HS-5 (cell line): ENCODE measurements at places on chromosomes 1 and 21.

- DNase-seq: peak; percentile 43
Observed at GRCh38 chr1:219092206-219092605, 81.5 kb upstream of the LYPLAL1 start.

DNA sequence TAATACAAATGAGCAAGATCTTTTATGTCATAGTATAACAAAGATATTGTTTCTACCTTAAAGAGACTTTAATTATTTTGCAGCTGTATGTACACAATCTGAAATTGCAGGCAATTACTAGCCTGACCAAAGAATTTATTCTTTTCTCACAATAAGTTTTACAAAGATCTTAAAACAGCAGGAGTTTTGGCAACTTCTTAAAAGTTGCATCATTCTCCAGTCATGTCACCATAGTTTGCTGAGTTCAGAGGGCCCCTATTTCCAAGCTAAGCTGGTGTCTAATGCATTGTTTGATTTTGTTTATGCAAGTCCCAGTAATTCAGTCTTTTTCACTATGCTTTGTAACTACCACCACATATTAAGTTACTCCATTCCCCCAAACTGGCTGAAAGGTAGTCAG lies 114.8 kb downstream of the DNAH14 start:
- no peak for DNase-seq

DNA sequence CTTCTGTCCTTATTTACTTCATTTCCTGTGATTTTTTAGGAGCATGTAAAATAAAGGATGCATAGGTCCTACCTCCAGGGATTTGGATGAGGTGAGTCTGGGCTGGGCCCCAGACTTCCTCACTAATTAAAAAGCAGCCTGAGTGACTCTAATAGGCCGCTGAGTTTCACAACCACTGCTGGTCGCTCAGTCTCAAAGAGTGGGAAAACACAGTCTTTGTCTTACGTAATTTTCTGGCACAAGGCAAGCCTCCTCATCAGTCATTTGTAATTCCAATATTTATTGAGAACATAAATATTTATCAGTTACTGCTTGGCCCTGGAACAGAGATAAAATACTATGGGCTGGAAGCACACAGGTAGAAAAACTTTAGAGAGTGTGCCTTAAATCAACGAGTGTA lies 195.4 kb upstream of the RUNX1 start:
- no peak for DNase-seq

DNA sequence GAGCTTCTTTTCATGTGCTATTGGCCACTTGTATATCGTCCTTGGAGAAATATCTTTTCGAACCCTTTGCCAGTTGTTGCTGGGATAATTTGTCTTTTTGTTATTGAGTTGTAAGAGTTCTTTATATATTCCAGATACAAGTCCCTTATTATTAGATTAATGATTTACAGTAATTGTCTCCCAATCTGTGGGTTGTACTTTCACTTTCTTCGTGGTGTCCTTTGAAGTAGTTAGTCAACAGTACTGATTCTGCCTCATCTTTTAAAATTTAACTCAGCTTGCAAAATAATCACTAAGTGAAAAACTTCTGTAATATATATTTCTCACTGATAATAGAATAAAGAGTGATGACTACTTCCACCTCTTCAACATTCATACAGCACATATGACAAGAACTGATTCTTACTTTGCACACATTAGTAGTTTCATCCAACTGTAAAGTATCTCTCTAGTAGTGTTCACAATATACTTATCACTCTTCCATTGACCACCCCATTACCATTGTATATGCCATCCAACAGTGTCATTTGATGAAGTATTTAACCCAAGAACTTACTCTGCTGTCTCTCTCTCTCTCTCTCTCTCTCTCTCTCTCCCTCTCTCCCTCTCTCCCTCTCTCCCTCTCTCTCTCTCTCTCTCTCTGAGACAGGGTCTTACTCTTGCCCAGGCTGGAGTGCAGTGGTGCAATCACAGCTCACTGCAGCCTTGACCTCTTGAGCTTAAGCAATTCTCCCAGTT lies 104.2 kb upstream of the DMRTA2 start:
- DNase-seq: no peak

DNA sequence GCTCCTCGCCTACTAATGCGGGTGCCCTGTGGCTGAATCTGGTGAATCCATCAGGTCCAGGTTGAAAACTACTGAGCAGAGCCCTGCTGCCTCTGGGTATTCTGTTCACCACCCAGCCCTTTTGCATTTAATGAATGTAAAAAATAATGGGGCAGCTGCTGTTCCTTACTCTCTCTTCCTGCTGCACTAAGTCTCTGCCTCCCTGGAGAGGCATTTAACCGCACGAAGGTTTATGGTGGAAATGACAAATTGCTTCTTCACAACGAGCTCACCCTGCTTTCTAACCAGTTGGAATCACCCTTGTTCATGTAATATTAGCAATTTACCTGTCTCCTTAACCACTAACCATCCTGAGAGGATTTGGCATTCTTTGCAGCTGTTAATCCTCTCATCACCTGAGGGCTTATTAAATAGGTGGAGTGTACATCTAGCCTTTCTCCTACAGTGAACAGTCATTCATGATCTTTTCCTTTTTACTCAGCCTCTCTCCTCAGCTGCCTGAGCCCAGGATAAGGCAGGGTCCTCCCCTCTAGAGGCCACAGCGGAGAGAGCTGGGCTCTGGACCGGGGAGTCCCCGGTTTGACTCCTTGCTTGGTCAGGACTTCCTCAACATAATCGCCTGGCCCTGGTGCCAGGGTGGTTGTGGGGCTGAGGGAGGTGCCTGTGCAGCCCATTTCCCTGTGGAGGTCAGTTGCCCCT lies 97.6 kb downstream of the NOS1AP start:
- no peak for DNase-seq

DNA sequence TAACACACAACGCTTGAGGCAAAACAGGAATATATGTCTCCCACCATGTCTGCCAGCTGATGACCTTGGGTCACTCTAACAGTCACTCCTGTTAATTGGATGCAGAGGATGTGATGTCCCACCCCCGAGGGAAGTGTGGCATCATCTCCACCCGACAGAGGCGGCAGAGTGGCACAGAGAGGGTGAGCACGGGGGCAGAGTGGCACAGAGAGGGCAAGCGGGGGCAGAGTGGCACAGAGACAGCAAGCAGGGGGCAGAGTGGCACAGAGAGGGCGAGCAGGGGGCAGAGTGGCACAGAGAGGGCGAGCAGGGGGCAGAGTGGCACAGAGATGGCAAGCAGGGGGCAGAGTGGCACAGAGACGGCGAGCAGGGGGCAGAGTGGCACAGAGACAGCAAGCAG lies 44.3 kb downstream of the DISP3 start:
- DNase-seq: no peak

DNA sequence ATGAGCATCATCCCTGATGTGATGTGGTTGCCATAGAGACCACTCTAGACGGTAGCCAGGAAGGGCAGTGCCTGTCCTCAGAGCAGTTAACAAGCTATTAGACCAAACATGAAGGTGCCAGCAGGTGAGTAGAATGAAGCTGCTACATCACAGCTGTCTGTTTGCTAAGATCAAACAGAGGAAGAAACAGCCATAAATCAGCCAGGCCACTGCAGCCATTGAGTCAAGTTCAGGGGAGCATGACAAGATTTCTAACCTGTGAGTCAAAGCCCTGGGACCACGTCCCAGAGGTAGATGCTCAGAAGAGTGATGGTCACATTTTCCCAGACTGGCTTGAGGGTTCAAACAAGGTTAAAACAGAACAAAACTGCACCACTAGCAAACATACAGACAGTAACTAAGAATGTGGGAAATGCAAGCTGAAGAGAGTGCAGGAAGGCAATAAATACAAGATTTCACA lies 450.6 kb upstream of the DAB1 start:
- DNase-seq: no peak

- no peak for DNase-seq
Observed at GRCh38 chr1:222037720-222038119, 295.8 kb upstream of the DUSP10 start.

DNA sequence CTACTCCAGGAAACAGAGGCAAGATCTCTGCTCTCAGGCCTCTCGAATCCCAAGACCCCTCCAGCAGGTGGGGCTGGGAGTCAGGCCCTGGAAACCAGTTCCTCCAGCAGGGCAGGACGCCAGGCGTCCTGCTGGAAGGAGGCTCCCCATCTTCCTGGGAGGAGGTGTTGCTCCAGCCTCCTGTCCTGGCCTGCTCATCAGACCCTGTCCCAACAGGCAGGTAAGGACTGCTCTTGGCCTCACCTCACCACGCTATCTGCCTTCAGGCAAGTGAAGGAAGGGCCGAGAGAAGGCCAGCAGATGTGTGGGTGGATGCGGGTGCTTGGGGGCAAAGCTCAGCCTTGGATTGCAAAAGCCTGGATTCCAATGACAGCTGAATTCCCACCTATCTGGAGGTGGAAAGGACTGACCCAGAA lies 82.9 kb downstream of the SSBP3 start:
- no peak for DNase-seq

DNA sequence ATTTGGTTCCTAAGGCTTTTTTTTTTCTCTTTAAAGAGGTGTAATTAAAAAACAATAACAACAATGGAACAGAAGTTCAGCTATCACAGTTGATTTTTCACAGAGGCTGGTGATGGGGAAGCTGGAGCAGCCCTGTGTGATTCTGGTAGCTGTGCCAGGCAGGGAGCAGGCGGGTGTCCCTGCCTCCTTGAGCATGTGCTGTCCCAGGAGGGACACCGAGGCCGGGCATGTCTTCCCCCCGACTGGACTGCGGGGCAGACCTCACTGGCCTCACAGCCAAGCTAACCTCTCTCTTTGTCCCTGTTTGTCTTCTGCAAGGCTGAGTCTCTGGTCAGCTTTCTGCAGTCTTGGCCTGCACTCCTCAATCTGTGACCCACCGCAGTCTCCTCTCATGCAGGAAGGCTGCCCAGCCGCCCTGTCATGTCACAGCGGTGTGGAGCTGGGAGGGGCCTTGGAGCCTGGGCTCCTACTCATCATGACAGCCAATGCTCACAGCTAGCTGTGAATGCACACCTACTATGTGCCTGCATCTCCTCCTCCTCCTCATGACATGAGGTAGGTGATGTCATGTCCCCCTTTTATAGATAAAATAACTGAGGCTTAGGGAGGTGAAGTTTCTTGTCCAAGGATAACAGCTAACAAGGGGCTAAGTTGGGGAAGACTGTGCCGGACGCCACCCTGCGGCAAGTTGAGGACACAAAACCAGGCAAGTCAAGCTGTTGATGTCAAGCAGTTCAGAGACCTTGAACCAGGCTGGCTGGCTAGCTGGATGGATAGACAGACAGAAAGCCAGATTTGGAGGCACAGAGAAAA lies 10.3 kb upstream of the ACTL8 start:
- no peak for DNase-seq

GRCh38 chr21:25199944-25200343 lies 407.3 kb downstream of the MRPL39 start:
- DNase-seq: no peak

DNA sequence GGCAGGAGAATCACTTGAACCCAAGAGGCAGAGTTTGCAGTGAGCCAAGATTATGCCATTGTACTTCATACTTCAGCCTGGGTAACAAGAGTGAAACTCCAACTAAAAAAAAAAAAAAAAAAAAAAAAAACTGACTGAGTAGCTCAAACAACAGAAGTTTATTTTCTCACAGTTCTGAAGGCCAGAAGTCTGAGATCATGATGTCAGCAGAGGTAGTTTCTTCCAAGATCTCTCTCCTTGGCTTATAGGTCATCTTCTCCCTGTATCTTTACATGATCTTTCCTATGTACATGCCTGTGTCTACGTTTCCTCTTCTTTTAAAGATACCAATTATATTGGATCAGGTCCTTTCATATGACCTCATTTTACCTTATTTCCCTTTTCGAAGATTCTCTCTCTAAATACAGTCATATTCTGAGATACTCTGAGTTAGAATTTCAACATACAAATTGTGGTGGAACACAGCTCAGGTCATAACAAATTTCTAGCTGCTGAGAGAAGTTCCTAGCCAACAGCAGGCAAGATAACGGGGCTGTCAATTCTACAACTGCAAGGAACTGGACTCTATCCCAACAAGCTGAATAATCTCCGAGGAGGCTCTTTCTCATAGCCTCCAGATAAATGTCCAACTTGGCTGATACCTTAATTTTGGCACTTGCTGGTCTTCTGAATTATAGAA lies 187.7 kb upstream of the ADAMTS5 start:
- DNase-seq: no peak

- DNase-seq: no peak
Observed at GRCh38 chr1:87706779-87707228, 378.1 kb downstream of the LMO4 start.

DNA sequence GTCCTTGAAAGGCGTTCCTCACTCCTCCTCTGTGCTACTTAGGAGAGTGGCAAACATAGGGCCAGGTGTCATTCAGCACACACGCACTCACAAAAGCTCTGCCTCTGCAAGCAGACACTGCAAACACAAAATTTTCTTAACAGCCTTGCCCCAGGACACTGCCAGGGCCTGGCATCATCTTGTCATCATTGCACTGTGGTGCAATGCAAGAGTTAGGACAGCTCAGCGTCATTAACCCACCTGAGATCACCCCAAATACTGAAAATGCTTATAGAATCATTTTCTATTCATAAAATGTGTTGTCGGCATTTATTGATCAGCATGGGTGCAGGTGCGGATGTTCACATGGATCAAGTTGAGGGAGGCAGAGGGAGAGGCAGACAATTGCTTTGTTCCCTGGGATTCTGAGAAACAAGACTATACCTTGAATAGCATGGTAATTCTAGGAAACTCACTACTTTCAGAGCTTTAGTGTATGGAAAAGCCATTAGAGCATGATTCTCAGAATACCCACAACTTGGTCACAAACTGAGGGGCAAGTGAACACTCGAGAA lies 3.0 kb downstream of the ADAM30 start:
- no peak for DNase-seq

GRCh38 chr1:113861641-113862040 lies 9.9 kb downstream of the PTPN22 start:
- no peak for DNase-seq

DNA sequence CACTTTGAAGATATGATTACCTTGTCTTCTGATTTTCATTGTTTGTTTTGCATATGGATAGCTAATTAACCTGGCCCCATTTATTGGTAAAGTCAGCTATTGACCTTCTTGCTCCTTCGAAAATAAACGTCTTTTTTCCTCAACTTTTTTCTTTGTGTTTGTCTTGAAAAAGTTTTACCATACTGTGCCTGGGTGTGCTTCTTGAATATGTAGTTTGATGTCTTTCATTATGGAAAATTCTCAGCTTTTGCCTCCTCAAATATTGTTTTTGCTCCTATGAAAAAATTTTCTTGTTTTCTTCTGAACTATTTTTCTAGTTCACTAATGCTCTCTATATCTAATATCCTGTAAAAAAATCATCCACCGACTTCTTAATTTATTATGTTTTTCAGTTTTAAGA lies 25.0 kb downstream of the LHX8 start:
- DNase-seq: no peak
